ENCODE measurements at places on chromosomes 6 and 20.

DNA sequence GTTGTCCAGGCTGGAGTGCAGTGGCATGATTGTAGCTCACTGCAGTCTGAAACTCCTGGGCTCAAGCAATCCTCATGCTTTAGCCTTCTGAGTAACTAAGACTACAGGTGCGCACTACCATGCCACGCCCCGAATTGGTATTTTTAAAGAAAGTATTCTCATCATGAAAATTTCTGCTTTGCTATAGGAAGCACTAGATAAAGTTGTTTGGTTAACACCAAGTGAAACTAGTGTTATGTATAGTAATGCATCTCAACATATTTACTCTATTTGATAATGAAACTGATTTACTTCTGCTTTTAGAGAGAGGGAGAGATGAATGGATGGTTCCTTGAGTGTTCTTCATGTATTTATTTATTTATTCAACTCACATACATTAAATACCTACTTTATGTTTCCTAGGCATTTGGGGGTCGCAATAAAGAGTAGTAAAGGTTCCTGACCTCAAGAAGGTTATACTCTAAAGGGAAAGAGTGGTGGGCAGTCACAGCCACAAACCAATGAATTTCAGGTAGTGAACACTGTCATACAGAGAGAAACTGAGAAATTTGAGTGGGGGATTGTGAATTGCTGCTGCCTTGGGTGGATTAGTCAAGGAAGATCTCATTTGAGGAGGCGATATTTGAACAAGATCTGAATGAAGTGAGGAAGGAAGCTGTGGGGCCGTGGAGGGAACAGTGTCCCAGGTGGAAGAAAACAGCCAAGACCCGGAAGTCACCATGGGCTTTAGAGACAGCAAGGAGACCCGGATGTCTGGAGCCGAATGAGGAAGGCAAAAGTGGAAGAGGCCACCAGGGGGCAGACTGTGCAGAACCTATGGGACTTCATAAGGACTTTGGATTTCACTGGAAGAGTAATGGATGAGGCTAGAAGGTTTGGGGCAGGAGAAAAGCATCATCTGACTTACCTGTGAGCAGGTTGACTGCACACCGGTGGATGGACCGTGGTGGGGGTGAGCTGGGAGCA is 185.6 kb downstream of the TSHZ2 start:
- DNase-seq: no peak

GRCh38 chr6:132830334-132830751 is 16.0 kb downstream of the RPS12 start:
- no peak for DNase-seq

- no peak for DNase-seq
Measured at GRCh38 chr6:132391391-132392269, 9.6 kb downstream of the MOXD1 start.

DNA sequence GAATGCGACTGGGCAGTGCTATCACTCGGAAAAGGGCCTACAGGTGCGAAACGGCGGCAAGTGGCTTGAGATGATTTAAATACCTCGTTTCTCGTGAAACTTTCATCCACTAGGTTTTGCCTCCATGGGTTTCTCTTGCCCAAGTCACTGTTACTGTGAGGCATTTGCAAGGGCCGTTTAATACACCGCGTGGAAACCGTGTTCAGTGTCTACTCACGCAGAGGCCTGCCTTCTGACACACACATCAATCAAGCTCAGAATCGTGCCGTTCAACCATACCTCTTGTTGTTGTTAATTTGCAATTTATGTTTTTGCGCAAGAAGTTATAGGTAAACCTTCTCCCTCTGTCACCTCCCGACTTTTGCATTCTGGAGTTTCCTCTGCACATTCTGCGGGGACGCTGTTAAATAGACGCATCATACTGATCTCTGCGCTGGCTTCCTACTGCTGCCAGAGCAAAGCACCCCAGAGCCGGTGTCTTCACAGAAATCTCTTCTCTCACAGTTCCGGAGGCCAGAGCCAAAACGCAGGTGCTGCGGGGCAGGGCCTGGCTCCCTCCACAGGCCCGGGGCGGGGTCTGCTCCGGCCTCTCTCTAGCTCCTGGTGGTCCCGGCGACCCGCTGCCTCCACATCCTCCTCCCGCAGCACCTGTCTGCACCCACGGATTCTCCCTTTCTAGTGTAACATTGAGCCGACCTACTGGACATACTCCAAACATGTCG is 251.4 kb downstream of the SMOC2 start:
- no peak for DNase-seq

All from activated naive CD4-positive, alpha-beta T cell (primary cell).